ENCODE measurements at places on chromosomes 12 and 14.

DNA sequence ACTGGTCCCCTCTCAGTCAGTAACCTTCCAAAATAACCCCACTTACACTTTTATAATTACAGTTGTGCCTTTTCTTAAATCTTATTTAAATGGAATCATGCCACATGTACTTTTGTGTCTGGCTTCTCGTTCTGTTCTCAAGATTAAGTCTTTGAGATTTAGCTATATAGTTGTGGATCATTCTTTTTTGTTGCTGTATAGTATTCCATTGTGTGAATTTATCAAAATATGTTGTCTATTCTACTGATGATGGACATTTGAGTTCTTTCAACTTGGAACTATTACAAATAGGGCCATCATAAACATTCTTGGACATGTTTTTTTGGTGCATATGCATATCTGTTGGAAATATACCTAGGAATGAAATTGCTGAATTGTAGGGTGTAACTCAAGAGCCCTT is 9.0 kb downstream of the OAS3 start:
- no peak for DNase-seq

GRCh38 chr14:56168007-56168616 is 49.9 kb downstream of the PELI2 start:
- no peak for DNase-seq

GRCh38 chr12:109110988-109111495 is 5.3 kb upstream of the ACACB start:
- peak; percentile 86 for DNase-seq

DNA sequence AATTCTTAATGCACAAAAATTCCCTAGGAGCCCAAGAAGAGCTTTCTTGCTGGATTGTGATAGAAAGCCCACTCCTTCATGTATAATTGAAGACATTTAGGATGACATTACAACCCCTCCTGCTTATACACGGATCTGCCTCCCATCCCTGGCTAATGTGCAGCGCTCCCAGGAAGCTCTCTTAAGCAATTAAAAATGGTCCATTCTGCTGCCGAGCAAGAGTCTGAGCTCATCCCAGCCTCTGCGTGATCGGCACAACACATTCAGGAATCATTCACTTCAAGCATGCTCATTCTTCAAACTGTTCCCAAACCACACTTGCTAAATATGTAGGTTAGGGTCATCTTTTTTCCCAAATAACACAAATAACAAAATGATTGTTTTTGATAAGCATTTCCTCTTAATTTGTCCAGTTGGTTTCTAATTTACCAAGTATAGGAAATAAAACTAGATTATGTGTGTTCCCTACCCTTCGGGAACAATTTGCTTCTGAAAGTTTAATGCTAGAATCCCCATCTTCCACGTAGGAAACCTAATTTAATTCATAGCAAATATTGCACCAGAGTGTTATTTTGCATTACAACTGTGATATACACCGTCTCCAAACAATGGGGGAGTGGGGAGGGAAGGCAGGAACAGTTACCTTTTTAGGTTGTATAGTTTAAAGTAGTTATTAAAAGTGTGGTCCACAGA is 17.3 kb upstream of the TMEM233 start:
- DNase-seq, result no peak

- DNase-seq, result no peak
Observed at GRCh38 chr14:39181026-39181692, 6.1 kb downstream of the PNN start.

- no peak for DNase-seq
Observed at GRCh38 chr12:16681196-16681595, 75.2 kb upstream of the LMO3 start.

- peak; percentile 72 for DNase-seq
Observed at GRCh38 chr14:20469890-20470602, 840 bp downstream of the PNP start.

GRCh38 chr14:35877276-35877675 is 51.1 kb downstream of the BRMS1L start:
- DNase-seq, result peak; percentile 31

DNA sequence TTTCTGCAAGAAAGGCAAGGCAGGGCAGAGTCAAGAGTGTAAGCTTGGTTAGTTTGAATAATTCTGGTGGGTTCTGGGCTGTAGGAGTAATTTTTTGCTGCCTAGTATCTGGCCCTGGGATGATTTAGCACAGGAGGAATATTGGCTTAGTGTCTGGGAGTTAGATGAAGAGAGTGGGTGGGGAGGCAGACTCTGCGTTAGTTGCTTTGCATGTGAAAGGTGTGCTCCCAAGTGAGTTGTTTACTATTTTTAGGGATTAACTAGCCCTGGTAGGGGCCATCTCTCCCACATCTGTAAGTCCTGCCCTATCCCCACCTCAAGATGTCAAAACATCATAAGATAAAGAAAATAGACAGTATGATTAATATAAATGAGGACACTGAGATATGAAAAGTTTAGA is 249.7 kb downstream of the LRIG3 start:
- DNase-seq, result no peak

GRCh38 chr14:106039400-106039799 is 513.0 kb downstream of the TMEM121 start:
- DNase-seq, result no peak
